ENCODE measurements at places on chromosomes 7 and 10. TPM values are rescaled to one million over a fixed set of nuclear protein-coding genes. Genes with fewer than 3 reads are reported as not detected.

DNA sequence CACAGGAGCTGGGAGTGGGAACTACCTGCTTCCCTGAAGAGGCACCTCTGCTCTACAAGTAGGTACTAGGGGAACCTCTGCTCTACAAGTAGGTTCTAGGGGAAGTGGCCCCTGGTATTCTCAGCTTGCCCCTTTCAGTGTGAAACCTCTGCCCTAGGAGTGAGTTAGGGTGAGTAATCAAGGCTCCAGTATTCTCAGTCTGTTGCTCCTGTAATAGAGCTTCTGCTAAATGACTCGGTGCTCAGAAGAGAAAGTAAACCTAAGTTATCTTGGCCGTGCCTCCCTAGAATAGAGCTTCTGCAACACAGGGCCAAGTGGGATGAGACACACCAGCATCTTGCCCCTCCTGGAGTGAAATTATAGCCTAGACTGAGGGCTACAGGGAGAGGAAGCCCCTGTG, 13.4 kb upstream of the RASSF4 start:
- no peak for DNase-seq

GRCh38 chr10:94205396-94205831, 157.3 kb downstream of the NOC3L start:
- DNase-seq = no peak

- no peak for DNase-seq
These were observed 135.9 kb downstream of the ARHGAP12 start for GRCh38 chr10:31792745-31793144.

SPDYE8 gene
- total RNA-seq = not detected

- no peak for DNase-seq
These were observed 12.0 kb downstream of the MTG1 start for GRCh38 chr10:133405844-133406527.

BZW2 gene
- total RNA-seq = 61.4 TPM

DNA sequence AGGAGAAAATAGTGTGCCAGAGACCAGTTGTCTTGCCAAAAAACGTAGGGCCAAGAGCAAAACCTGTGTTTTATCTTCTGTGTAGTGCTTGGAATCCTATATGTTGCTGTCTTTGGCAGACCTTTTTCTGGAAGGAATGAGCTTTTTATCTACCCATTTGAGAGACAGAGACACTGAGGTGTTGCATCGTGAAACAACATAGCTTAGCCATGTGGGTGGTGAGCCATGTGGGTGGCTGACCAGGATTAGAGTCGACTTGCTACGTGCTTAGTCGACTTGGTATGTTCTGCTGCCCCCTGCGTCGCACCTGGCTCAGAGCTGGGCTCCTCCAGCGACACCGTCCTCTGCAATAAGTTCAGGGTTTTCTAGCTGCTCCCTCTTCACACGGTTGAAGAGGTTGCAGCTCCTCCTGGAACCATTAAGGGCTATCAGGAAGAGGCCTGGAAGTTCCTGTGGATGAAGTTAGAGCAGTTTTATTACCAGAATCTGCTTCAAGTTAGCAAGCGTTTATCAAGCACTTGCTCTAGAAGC, 175.8 kb downstream of the SH2D4B start:
- DNase-seq = no peak

PLXNA4 gene
- 14.0 TPM for total RNA-seq

DNA sequence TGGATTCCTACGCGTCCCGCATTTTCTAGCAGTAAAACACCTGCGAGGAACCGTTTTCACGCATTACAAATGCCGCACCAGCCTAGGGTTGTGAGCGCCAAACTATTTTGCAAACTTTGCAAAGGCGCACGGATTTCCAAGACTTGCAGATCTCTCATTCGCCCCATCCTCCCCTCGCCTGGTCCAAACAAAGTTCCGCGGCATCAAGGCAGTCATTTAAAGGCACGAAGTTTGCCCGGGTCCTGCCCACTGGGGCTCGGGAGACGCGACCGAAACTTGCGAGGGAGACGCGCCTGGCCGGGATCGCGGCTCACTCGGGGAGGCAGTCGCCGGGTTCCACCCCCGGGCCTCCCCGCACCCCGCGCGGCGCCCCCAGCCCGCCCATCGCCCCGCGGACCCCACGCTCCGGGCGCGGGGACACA, 613 bp downstream of the USP6NL start:
- no peak for DNase-seq

RINT1 gene
- total RNA-seq = 27.5 TPM

CHRM2 gene
- 1.2 TPM for total RNA-seq

GRCh38 chr7:42380401-42380800, 143.4 kb upstream of the GLI3 start:
- no peak for DNase-seq

GRCh38 chr7:55006499-55006898, 12.3 kb upstream of the EGFR start:
- DNase-seq = no peak

DNA sequence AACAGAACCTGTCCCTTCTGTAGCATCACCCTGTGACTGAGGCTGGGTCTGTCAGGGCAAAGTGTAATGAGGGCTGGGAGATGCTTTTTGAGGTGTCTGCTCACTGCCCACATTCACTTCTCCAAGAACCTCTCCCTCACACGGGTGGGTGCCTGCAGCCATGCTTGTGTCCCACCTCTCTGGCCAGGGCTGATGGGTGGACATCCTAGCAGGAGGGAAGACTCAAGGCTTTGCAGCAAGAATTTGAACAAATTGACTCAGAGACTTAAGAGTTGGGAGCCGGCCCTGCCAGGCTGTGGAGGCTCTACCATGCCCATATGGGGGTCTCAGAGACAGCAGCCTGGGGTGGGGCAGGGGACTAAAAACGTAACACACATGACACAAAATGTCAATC, 33.4 kb downstream of the GOLGA7B start:
- DNase-seq = no peak

ARHGEF35 gene
- 8.3 TPM for total RNA-seq

ZC3HAV1 gene
- total RNA-seq = 36.6 TPM

DNA sequence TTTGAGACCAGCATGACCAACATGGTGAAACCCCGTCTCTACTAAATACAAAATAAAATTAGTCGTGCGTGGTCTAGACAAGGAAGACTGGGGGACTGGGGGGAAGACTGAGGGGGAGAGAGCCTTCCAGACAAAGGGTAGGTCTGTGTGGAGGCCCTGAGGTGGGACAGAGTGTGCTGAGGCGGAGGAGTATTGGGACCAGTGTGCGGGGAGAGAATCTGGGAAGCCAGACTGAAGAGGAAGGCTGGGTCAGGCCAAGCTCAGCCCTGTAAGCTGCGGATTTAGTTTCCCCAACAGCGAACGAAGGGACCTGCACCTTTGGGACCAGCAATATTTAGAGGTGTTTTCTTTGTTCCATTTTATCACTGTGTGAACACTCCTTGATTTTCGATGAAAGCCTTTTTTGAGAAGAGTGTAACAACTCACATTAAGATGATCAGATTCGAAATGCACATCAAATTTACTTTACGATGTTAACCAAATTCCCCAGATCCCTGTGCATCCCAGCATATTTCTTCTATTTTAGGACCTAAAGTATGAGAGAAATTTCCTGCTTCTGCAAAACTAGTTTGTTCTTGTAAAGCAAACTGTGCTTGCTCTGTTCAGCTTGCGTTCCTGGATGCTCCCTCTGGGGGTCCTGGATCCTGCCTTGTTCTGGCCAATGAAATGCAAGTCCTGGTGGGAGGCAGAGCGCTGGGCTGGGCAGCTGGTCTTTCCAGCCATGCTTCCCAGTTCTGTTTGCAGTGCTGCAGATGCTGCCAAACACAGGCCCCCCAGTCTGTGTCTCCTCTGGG, 39.4 kb downstream of the PLAU start:
- DNase-seq = no peak

DNA sequence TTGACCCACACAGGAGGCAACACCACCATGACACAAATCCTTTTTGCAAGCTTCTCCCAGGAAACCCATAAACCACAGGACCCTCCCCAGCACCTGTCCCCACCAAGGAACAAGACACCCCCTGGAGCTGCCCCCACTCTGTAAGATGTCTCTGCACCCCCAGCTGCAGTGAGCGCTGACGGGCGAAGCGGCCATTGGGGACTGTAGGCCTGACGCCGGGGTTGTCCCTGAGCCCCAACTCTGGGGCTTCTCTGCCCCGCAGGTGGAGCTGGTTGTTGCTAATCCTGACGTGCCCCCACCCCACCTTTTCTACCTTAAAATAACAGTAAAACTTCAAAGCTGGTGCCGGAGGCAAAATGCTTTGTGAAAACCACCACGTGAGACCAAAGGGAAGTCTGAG, 94.7 kb upstream of the PPP2R2D start:
- DNase-seq = peak; percentile 25

SKIDA1 gene
- total RNA-seq = 2.7 TPM

DNA sequence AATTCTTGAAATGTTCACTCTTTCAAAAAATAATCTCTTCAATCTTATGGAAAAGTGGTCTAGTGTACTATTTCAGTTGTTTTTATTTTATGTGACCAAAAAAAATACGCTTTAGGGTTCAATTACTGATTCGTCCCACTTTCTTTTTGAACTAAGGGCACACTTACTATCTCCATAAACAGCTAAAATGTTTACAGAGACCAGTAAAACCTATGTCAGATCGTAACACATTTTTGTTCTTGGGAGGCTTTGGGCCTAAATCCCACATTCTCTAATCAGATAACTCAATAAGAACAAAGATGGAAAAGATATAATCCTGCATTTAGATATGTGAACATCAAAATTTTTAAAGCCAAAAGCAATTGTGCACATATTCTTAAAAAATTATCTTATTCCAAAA, 29.8 kb upstream of the EPC1 start:
- DNase-seq = no peak

GRCh38 chr10:71756311-71757191, 16.8 kb downstream of the VSIR start:
- DNase-seq = no peak

DNA sequence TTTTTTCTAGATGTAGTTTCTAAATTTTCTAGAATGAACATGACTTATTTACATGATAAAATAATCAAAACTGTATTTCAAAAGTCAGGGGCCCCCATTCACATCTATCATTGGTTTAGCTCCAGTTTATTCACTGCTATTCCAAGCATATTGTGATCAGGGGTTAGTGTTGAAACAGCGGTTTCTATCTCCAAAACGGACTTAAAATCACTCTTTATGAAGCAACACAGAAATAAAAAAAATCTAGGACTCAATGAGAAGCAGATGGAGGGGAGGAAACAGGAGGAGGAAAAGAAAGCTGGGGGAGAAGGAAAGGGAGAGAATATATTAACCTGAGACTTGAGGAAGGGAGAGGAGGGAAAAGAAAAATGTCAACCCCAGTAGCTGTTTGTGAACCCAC, 14.8 kb upstream of the CH25H start:
- DNase-seq = no peak

- DNase-seq = no peak
These were observed 52.0 kb upstream of the NRF1 start for GRCh38 chr7:129559564-129559963.

- DNase-seq = no peak
These were observed 176.8 kb downstream of the KIAA1217 start for GRCh38 chr10:24385776-24386175.

GRCh38 chr7:34062826-34063225, 157.5 kb downstream of the BMPER start:
- DNase-seq = no peak

GRCh38 chr10:95531994-95532399, 29.2 kb downstream of the SORBS1 start:
- DNase-seq = no peak

DNA sequence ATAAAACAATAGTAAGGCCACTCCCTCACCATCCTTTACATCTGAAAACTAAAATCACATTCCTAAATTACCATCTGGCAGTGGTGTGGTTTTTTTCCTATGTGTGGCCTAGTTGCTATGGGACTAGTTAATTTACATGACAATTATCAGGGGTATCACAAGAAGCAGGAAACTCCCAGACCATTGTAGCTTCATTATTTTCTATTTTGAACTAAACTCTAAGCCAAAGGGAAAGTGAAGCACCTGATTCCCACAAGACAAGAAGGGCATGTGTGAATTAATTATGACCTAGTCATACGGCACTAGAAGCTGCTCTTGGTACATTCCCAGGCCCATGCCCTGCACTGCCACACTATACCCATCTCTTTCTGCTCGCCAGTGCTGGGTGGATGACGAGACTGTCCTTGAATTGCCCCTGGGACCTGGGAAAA, 103.4 kb downstream of the ATXN7L1 start:
- no peak for DNase-seq

- no peak for DNase-seq
These were observed 14.7 kb downstream of the TMEM60 start for GRCh38 chr7:77783545-77783944.

AGAP9 gene
- 10.1 TPM for total RNA-seq

SPOCK2 gene
- 46.9 TPM for total RNA-seq

- no peak for DNase-seq
These were observed 343.9 kb downstream of the ABCA13 start for GRCh38 chr7:48515171-48515570.

CALML3 gene
- total RNA-seq = 50.6 TPM

LBX1 gene
- not detected for total RNA-seq

GRCh38 chr10:88467835-88468485, 115.2 kb downstream of the RNLS start:
- no peak for DNase-seq

- DNase-seq = no peak
These were observed 72.8 kb upstream of the KAT6B start for GRCh38 chr10:74753442-74754211.

- DNase-seq = no peak
These were observed 145.3 kb downstream of the SEMA3A start for GRCh38 chr7:84049071-84049836.

COL1A2 gene
- 199 TPM for total RNA-seq

HOXA6 gene
- total RNA-seq = 1.7 TPM

SEPHS1 gene
- total RNA-seq = 26.8 TPM

DNA sequence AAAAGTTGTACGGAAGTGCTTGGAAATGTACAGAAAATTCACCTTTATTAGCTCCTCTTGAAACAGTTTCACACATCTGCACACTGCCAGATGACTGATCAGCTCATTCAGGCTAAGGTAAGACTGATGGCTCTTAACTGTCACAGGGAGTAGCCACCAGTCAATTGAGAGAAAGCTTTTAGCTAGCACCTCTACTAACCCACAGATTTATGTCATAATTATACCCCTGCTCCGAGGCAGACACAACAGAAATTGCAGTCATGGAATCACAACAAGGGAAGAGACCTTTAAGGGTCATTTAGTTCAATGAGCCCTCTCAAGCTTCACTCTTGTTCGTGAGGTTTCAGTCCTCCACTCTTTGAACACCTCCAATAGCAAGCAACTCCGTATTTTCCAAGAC, 235.4 kb downstream of the TRIL start:
- no peak for DNase-seq

PNLIP gene
- not detected for total RNA-seq

GRCh38 chr7:9836671-9837070, 1137.0 kb upstream of the PHF14 start:
- no peak for DNase-seq

CACNB2 gene
- total RNA-seq = 12.8 TPM

GRCh38 chr10:44908936-44909630, 2.1 kb upstream of the TMEM72 start:
- DNase-seq = no peak

MACC1 gene
- total RNA-seq = 6.9 TPM

GRCh38 chr10:93277360-93277759, 203.7 kb downstream of the CYP26A1 start:
- DNase-seq = no peak

ZKSCAN5 gene
- 7.1 TPM for total RNA-seq
